ENCODE measurements at places on chromosomes 5 and 9.
A peak's percentile ranks its signal among the peaks of the same experiment; 100 is the strongest.

- peaks cover 7% of the 10 kb centered on the region for H3K4me1 ChIP-seq
- peak overlapping the region; percentile 78 for H3K4me3 ChIP-seq
- DNase-seq: no peak
- peaks cover 3% of the 10 kb centered on the region for H3K36me3 ChIP-seq
Measured at GRCh38 chr5:69188811-69189161, 597 bp upstream of the CENPH start.

DNA sequence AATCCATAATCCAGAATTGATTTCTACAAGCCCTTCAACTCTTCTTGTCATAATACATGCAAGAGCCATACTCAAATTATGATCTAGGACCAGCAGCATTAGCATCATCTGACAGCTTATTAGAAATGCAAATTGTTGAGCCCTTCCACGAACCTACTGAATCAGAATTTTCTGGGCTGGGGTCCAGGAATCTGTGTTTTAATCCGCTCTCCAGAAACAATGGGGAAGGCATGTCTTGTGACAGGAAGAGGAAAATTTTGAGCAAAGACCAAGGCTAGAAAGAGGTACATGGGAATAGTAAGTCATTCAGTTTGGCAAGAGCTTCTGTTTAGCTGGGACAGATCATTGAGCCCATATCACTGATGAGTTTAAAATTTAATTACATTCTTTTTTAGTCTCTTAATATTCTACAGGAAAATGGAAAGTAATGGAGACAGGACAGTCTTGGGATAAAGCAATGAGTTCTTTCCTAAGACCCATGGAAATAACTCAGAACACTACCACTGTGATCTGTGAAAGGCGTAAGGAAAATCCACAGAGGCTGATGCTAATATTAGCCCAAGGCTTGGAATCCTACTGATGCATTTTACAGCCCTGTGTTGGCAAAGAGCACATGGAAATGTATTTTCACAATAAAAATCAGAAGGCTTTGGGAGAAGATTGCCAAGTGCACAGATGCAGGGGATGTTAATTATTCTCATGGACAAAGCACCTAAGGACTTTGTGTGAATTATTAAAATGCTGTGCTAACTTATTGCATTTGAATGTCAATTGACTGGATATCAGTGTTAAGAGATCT lies 73.7 kb upstream of the STK32A start:
- no peaks in the 10 kb centered on the region for H3K27me3 ChIP-seq
- no peak overlapping the region for H3K4me3 ChIP-seq
- DNase-seq: no peak
- no peak overlapping the region for H3K27ac ChIP-seq
- H3K4me1 ChIP-seq: no peaks in the 10 kb centered on the region

DNA sequence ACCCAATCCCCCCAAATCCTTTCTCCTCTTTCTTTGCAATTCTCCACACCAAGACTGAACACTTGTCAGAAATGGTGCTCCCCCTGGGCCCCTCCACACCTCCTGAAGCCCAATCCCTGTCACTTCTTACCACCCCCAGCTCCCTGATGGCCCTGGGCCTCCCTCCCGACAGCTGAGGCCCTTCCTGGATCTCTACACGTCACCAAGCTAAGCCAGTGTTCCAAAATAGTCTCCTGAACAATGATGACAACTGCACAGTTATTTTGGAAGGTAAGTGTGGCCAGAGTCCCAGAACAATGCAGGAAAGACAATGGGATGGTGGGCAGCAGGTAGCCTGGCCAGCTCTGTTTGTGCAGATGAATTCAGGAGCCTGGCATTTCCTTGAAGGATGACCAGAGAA lies 63.7 kb upstream of the PRSS3 start:
- H3K36me3 ChIP-seq: no peaks in the 10 kb centered on the region
- no peak overlapping the region for H3K27ac ChIP-seq
- peaks cover 2% of the 10 kb centered on the region for H3K4me1 ChIP-seq
- no peak for DNase-seq
- H3K27me3 ChIP-seq: no peaks in the 10 kb centered on the region

DNA sequence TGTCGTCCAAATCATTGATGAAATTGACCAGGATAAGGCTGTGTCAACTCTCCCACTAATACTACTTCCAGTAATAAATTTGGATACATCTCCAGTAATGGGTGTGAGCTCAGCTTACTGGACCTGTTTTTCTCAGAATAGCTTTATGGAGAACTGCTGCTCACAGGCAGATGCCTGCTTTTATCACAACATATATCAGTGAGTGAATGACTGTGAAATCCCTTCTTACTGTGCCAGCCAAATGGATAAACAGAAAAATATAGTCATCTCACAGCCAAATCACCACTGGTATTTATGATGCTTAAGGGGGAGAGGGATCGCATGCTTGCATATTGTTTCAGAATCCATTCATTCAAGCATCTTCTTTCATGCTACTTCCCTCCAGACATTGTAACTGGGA lies 148.4 kb upstream of the PAPPA start:
- no peak overlapping the region for H3K27ac ChIP-seq
- H3K27me3 ChIP-seq: no peaks in the 10 kb centered on the region
- DNase-seq: no peak

GRCh38 chr9:26748449-26749058 lies 144.0 kb downstream of the CAAP1 start:
- H3K36me3 ChIP-seq: no peaks in the 10 kb centered on the region
- DNase-seq: no peak
- H3K27ac ChIP-seq: no peak overlapping the region

DNA sequence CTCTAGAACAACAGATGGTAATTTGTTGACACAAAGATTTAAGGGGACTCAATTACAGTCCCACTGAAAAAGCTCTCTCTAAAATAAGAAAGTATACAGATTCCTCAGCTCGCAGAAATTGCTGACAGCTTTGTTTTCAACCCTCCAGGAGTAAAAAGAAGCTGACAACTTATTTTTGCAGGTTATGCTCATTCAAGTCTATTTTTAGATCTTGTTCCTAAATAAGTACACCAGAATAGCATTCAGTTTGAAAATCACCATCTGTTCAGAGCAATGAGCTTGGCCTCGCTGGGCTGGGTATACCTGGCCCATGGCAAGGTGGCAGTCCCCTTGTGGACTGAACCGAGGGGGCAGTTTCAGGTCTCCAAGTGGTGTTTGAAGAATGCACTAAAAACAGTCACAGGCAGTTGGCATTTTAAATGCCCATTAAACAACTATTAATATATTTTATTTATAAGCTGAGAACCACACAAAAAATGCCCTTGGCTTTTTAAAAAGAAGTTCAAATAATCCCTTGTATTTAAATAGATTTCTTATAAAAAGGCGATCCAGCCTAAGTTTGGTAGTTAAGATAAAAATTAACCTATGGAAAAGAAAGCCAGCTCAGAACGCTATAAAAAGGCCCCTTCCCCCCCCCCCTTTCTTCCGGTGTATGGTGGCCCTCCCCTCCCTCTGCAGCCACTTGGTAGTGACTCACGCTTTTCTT lies 169.2 kb downstream of the AUH start:
- DNase-seq: no peak
- no peak overlapping the region for H3K4me3 ChIP-seq
- no peaks in the 10 kb centered on the region for H3K36me3 ChIP-seq
- peaks cover 9% of the 10 kb centered on the region for H3K4me1 ChIP-seq
- H3K27me3 ChIP-seq: no peaks in the 10 kb centered on the region

GRCh38 chr5:158724521-158725188 lies 375.1 kb downstream of the EBF1 start:
- H3K27me3 ChIP-seq: no peaks in the 10 kb centered on the region
- no peaks in the 10 kb centered on the region for H3K36me3 ChIP-seq
- no peaks in the 10 kb centered on the region for H3K4me1 ChIP-seq
- H3K27ac ChIP-seq: no peak overlapping the region
- no peak overlapping the region for H3K4me3 ChIP-seq
- no peak for DNase-seq

GRCh38 chr9:123368023-123368422 lies 12.0 kb downstream of the CRB2 start:
- DNase-seq: no peak
- no peak overlapping the region for H3K27ac ChIP-seq
- H3K36me3 ChIP-seq: peaks cover 16% of the 10 kb centered on the region
- H3K4me1 ChIP-seq: peaks cover 28% of the 10 kb centered on the region
- H3K4me3 ChIP-seq: no peak overlapping the region
